ENCODE measurements at places on chromosomes 1 and 21. TPM values are rescaled to one million over a fixed set of nuclear protein-coding genes. Genes with fewer than 3 reads are reported as not detected.

The KLHL12 gene
- total RNA-seq: 24.4 TPM

The DIO1 gene
- total RNA-seq: 4.1 TPM

The KDF1 gene
- 12.2 TPM for total RNA-seq

The RIPPLY3 gene
- 0.93 TPM for total RNA-seq

The PTCH2 gene
- 1.6 TPM for total RNA-seq

The TOMM20 gene
- 119 TPM for total RNA-seq

The ETV3L gene
- not detected for total RNA-seq

The KRTAP13-2 gene
- not detected for total RNA-seq

DNA sequence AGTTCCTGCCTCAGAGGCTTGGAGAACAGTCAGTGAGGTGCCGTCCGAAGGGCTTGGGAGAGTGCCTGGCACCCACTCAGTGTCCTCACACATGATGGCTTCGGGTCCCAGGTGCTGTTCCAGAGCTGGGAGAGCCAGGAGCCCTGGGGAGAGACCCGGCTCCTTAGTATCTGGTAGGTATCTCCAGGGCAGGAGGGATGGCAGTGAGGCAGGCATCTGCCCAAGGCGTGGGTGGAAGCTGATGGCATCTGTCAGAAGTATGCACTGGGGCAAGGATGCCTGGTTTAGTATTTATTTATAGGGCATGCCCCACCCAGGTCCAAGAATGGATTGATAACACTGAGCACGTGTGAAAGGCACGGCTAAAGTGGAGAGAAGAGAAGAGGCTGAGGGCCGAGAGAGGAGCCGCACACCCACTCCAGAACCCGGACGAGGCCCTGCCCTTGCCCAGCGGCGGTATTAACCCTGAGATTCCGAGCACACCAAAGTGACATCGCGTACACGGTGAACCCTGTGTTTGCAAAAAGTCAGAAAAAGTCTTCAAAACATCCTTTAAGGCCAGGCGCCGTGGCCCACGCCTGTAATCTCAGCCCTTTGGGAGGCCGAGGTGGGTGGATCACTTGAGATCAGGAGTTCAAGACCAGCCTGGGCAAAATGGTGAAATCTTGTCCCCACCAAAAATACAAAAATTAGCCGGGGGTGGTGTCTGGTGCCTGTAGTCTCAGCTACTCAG lies 2.4 kb downstream of the TP73 start:
- DNase-seq: no peak
- no peak overlapping the region for H3K27ac ChIP-seq
- peaks cover 5% of the 10 kb centered on the region for H3K4me1 ChIP-seq
- no peaks in the 10 kb centered on the region for H3K36me3 ChIP-seq

DNA sequence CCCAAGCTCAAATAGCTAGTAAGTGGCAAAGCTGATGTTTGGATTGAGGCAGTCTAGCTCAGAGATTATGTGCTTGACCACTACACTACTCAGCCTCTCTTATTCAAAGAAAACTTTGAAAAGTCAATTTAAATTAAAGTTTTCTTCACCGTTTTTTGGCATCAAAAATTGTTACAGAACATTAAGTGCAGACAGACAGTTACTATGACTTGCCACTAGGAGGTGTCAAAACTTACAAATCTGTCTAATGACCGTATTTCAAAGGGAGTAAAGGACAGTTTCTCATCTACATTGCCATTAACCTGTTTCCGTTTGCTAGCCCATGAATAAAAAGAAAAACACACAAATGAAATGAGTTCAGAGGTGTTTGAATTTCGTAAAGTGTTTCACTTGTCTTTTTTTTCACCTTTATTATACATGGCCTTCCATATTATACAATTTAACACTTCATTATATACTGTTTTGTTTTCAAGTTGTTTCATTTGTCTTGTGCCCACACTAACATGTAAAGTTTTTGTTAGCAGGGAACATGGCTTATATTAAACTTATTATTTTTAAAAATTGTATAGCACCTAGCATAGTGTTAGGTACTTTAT lies 57.4 kb upstream of the MTF2 start:
- no peaks in the 10 kb centered on the region for H3K36me3 ChIP-seq
- H3K4me3 ChIP-seq: no peak overlapping the region
- H3K27me3 ChIP-seq: peaks cover 19% of the 10 kb centered on the region
- H3K27ac ChIP-seq: no peak overlapping the region

DNA sequence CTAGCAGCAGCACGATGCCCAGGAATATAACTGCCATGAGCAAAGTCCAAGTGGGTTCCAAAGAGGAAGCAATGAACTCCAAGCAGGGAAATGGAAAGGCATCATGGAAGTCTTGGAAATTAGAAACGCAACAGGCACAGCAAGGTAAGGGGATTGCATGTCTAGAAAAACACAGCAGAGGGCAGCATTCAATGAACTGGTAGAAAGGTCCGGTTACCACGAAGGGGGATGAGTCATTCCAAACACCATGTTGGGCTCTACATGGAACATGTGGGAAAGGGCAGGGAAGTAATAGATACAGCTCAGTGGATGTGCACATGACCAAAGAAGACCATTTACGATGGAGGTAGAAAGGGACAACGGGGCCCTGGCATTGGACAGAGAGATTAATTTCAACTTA lies 36.4 kb downstream of the RXRG start:
- no peaks in the 10 kb centered on the region for H3K4me1 ChIP-seq
- no peak overlapping the region for H3K4me3 ChIP-seq
- DNase-seq: no peak
- H3K36me3 ChIP-seq: no peaks in the 10 kb centered on the region

GRCh38 chr1:235329139-235329902 lies 951 bp downstream of the GGPS1 start:
- H3K36me3 ChIP-seq: peaks cover 5% of the 10 kb centered on the region
- no peaks in the 10 kb centered on the region for H3K27me3 ChIP-seq
- H3K4me1 ChIP-seq: peaks cover 32% of the 10 kb centered on the region
- no peak for DNase-seq

GRCh38 chr1:204478172-204478899 lies 16.3 kb downstream of the PIK3C2B start:
- no peak overlapping the region for H3K27ac ChIP-seq
- H3K36me3 ChIP-seq: peaks cover 17% of the 10 kb centered on the region
- H3K27me3 ChIP-seq: no peaks in the 10 kb centered on the region
- H3K4me1 ChIP-seq: peaks cover 73% of the 10 kb centered on the region

GRCh38 chr1:905071-905749 lies 18.5 kb upstream of the SAMD11 start:
- peak; percentile 72 for DNase-seq
- peak overlapping the region; percentile 78 for H3K27ac ChIP-seq
- H3K27me3 ChIP-seq: peaks cover 25% of the 10 kb centered on the region
- H3K4me3 ChIP-seq: peak overlapping the region; percentile 88

- H3K36me3 ChIP-seq: no peaks in the 10 kb centered on the region
- H3K4me3 ChIP-seq: no peak overlapping the region
- DNase-seq: no peak
- H3K27me3 ChIP-seq: no peaks in the 10 kb centered on the region
- H3K27ac ChIP-seq: no peak overlapping the region
Measured at GRCh38 chr1:66282343-66282852, 251.6 kb upstream of the SGIP1 start.

- peaks cover 4% of the 10 kb centered on the region for H3K36me3 ChIP-seq
- peak overlapping the region; percentile 79 for H3K27ac ChIP-seq
- H3K27me3 ChIP-seq: no peaks in the 10 kb centered on the region
- no peak for DNase-seq
Measured at GRCh38 chr1:162562470-162562828, 927 bp downstream of the UAP1 start.

GRCh38 chr21:33035147-33035546 lies 9.4 kb downstream of the OLIG2 start:
- no peaks in the 10 kb centered on the region for H3K36me3 ChIP-seq
- no peak for DNase-seq
- H3K4me1 ChIP-seq: no peaks in the 10 kb centered on the region
- peaks cover 83% of the 10 kb centered on the region for H3K27me3 ChIP-seq
- H3K4me3 ChIP-seq: no peak overlapping the region

GRCh38 chr1:225700889-225701465 lies 48.1 kb upstream of the ENAH start:
- H3K4me3 ChIP-seq: no peak overlapping the region
- H3K36me3 ChIP-seq: no peaks in the 10 kb centered on the region
- H3K27me3 ChIP-seq: no peaks in the 10 kb centered on the region
- H3K27ac ChIP-seq: peak overlapping the region; percentile 26
- no peak for DNase-seq

- no peak for DNase-seq
- H3K4me1 ChIP-seq: peaks cover 11% of the 10 kb centered on the region
- H3K27me3 ChIP-seq: peaks cover 36% of the 10 kb centered on the region
- peak overlapping the region; percentile 94 for H3K4me3 ChIP-seq
Measured at GRCh38 chr1:21651214-21652042, 17.7 kb downstream of the RAP1GAP start.
